ENCODE measurements at places on chromosomes 2 and 18.

DNA sequence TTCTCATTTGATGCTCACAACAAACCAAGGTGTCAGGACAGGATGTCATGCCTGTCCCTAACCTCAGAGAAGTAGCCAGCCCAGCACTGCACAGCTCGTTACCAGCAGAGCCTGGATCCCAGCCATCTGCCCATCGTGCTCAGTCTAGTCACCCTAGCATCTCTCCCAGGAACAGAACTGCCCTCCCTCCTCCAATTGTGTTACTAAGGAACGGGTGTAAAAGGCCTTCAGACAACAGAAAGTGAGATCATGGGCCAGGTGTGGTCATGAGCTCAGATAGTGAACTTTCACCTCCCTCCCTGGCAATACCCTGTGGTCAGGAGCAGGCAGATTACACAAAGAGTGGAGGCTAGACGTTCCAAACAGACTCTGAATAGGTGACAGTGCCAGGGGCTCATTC is 111.8 kb upstream of the PPP1CB start:
- no peak for DNase-seq

DNA sequence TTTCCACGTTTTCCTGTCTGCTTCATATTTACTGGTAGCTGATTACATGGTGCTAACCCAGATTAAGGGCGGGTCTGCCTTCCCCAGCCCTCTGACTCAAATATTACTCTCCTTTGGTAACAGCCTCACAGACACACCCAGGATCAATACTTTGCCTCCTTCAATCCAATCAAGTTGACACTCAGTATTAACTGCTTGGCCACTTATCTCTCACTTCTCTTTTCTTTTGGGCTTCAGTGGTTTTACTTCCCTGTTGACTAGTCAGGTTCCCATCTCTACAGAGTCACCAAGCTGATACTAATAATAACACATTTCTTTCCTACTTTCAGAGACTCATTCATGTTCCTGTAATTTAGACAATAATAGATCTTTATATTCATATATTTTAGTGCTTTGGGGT is 302.2 kb upstream of the MAP2 start:
- DNase-seq: no peak

DNA sequence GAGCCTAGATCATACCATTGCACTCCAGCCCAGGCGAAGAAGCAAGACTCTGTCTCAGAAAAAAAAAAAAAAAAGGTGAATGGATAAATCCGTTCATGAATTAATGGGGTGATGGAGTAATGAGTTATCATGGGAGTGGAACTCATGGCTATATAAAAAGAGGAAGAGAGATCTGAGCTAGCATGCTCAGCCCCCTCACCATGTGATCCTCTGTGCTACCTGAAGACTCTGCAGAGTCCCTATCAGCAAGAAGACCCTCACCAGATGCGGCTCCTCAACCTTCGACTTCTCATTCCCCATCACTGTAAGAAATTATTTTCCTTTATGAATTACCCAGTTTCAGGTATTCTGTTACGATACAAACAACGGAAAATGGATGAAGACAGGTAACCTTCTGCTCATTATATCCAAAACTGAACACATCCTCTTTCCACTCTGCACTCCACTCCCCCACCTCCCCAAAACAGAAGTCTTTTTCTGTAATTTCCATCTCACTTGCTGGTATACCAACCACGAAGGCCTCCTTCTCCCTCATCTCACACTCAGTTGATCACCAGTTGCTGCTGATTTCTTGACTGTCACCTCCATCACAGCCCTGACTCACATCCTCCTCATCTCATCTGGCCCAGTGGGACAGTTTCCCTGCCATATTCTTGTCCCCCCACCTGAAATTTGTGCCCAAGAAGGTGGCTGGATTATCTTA is 8.8 kb downstream of the RETREG2 start:
- DNase-seq: no peak

- DNase-seq: no peak
Measured at GRCh38 chr2:8036366-8036765, 645.5 kb upstream of the ID2 start.

GRCh38 chr2:39511605-39512433 is 74.7 kb upstream of the MAP4K3 start:
- DNase-seq: no peak

DNA sequence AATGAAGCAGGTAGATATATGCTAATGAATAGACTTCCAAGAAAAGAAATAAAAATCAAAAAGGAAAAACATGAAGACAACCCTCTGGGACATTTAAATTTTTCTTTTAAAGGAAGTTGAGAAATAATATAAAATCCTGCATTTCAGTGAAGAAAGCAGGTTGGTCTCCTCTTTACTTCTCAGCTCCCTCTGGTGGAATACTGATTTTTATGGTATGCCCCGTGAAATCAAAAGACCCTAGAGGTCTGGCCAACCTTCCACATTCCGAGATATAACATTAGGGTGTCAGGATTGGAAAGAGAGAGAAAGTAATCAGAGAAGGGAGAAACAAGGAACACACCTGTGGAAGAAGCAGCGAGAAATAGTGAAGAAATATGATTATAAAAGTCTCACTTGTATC is 72.7 kb downstream of the DNER start:
- DNase-seq: no peak

DNA sequence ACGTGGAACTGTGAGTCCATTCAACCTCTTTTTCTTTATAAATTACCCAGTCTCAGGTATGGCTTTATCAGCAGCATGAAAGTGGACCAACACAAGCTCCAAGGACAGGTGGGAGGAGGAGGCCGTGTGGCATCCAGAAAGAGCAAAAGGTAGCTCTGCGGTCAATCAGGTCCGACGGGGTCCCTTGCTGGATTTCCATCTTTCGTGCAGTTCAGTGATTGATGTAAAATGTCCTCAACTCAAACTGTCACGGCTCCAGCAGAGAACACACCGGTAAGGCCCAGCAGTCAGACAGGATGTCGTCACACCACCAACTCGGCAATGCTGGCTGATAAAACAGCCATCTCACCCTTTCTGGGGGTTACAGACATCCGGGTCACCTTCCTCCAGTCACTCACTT is 123.3 kb downstream of the PXDN start:
- DNase-seq: no peak
